ENCODE measurements at places on chromosomes 5 and 9. TPM values are rescaled to one million over a fixed set of nuclear protein-coding genes. Genes with fewer than 3 reads are reported as not detected.
A peak's percentile ranks its signal among the peaks of the same experiment; 100 is the strongest.

DNA sequence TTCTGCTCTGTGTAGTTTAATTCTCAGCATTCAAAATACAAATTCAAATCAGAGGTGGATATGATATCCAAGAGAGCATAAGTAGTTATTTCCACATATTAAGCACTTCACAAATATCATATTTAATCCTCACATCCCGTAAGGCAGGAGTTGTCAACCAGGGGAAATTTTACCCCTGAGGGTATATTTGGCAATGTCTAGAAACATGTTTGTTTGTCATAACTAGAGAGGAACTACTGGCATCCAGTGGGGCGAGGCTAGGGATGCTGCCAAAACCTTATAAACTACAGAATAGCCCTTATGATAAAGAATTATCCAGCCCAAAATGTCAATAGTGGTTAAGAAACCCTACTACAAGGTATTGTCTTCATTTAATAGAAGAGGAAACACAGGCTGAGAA, 619.4 kb downstream of the SLCO4C1 start:
- no peaks in the 10 kb centered on the region for H3K36me3 ChIP-seq
- no peaks in the 10 kb centered on the region for H3K27me3 ChIP-seq
- no peak for DNase-seq
- H3K4me3 ChIP-seq: no peak overlapping the region
- no peak overlapping the region for H3K27ac ChIP-seq

DNA sequence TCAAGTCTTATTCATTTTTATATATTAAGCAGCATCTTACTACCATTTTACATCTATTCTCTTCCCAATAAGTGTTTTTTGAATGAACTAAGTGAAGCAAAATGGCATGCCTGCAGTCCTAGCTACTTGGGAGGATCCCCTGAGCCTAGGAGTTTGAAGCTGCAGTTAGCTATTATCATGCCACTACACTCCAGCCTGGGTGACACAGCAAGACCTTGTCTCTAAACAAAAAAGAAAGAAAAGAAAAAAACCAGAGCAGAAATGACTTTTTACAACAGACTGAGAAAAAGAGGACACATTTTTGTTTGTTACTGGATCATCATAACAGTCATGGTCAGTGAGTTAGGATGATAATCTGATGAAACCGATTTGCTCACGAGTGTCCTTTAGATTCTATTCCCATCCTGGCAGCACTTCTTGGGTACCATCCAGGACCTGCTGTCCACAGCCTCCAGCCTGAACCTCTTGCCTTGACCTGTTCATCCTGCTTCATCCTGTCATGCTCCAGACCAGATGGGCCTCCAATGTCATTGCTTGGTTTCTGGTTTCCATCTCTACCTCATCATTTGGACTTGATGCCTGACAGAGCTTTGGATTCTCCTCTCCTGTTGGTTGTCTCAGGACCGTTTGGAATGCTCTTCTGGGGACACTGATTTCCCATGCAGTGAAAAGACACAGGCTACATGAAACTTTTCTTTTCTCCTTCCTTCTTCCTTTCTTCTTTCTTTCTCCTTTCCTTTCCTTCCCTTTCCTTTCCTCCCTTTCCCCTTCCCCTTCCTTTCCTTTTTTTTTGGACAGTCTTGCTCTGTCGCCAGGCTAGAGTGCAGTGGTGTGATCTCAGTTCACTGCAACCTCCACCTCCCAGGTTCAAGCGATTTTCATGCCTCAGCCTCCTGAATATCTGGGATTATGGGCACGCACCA, 50.1 kb upstream of the GLRX start:
- H3K36me3 ChIP-seq: no peaks in the 10 kb centered on the region
- no peaks in the 10 kb centered on the region for H3K4me1 ChIP-seq
- no peak overlapping the region for H3K27ac ChIP-seq
- H3K4me3 ChIP-seq: no peak overlapping the region

GRCh38 chr9:128903871-128904620, 16.7 kb upstream of the PHYHD1 start:
- no peak overlapping the region for H3K4me3 ChIP-seq
- H3K27me3 ChIP-seq: no peaks in the 10 kb centered on the region
- no peak for DNase-seq

DNA sequence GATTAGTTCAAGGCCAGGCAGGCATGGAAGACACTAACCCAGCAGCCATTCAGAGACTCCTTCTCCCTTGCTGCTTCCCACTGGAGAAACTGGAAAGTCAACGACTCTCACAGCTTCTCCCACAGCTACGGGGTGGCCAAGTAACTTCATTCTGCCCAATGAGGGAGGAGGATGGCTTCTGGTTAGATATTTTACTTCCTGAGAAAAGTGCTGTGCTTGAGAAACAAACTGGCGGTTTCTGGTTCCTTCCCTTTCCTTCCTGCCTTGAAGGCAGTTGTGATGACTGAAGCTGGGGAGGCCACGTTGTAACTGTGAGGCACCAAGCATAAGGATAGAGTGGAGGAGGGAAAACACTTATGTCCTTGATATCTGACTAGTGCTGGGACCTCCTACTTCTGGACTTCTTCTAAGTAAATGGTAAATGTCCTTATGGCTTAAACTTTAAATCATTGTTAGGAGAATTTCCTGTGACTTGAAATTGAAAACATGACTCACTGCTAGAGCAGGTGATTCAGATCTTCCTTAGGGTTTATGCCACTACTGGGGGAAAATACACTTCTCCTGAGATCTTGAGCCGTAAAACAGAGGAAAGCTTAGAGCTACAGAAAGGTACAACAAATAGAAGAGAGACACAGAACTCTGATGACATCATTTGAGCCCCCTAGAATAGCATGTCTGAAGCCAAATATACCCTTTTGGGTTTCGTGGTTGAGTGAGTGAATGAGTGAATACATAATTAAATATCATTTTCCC, 3.1 kb upstream of the GNPDA1 start:
- no peak for DNase-seq
- no peaks in the 10 kb centered on the region for H3K27me3 ChIP-seq
- no peak overlapping the region for H3K27ac ChIP-seq
- H3K4me1 ChIP-seq: no peaks in the 10 kb centered on the region
- no peaks in the 10 kb centered on the region for H3K36me3 ChIP-seq
- no peak overlapping the region for H3K4me3 ChIP-seq

DNA sequence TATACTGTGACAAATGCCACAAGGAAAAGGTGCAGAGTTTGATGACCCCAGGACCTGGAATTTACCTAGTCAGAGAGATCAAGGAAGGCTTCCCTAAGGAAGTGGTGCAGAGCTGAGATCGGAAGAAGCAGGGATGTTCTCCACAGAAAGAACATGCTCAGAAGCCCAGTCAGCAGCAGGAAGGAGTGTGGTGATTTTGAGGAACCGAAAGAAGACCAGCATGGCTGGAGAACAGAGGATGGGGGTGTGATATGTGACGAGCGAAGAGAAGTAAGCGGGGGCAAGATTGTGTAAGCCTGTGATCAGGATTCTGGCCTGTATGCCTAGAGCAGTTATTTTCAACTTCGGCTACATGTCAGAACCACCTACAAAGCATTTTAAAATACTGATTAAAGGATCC, 18.7 kb upstream of the PIK3R1 start:
- peaks cover 9% of the 10 kb centered on the region for H3K4me1 ChIP-seq
- no peaks in the 10 kb centered on the region for H3K36me3 ChIP-seq
- no peak for DNase-seq
- H3K27me3 ChIP-seq: no peaks in the 10 kb centered on the region

DNA sequence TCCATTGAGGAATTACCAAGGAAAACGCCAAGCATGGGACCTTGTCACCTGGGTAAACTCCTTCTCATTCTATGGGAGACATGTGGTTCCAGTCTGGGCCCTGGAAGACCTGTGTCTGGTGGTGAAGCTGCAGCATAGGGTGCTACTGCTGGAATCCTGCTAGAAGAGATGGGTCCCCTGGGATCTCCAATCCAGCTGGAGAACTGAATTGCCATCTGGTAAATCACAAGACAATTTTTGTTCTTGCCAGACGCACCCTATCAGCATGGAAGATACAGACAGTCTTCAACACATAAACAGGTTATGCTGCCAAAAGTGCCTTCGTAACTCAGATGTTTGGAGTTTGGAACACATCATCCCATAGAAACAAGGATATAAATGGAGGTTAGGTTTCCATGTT, 424.0 kb upstream of the BRINP1 start:
- peaks cover 7% of the 10 kb centered on the region for H3K4me1 ChIP-seq
- no peak overlapping the region for H3K27ac ChIP-seq
- peak; percentile 21 for DNase-seq
- no peaks in the 10 kb centered on the region for H3K27me3 ChIP-seq
- no peaks in the 10 kb centered on the region for H3K36me3 ChIP-seq

- no peaks in the 10 kb centered on the region for H3K36me3 ChIP-seq
- peak overlapping the region; percentile 44 for H3K4me3 ChIP-seq
- DNase-seq: peak; percentile 6
- no peaks in the 10 kb centered on the region for H3K27me3 ChIP-seq
Observed at GRCh38 chr5:132226516-132227234, 978 bp downstream of the P4HA2 start.

GRCh38 chr5:174242573-174242972, 197.1 kb downstream of the NSG2 start:
- DNase-seq: no peak
- no peak overlapping the region for H3K27ac ChIP-seq
- H3K36me3 ChIP-seq: no peaks in the 10 kb centered on the region
- H3K4me3 ChIP-seq: no peak overlapping the region

DNA sequence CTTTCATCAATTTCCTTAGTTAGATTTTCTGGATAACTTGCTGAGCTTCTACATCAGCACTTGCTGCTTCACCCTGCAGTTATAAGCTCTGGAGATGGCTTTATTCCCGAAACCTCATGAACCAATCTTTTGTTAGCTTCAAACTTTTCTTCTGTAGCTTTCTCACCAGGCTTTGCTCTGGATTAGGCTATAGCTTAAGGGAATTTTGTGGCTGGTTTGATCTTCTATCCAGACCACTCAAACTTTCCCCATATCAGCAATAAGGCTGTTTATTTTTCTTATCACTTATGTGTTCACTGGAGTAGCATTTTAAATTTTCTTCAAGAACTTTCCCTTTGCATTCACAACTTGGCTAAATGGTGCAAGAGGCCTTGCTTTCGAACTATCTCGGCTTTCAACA, 1173.5 kb upstream of the NUDT12 start:
- no peaks in the 10 kb centered on the region for H3K4me1 ChIP-seq
- H3K4me3 ChIP-seq: no peak overlapping the region
- no peak for DNase-seq

GRCh38 chr5:84255315-84255714, 129.4 kb downstream of the EDIL3 start:
- H3K36me3 ChIP-seq: no peaks in the 10 kb centered on the region
- DNase-seq: no peak
- H3K27ac ChIP-seq: no peak overlapping the region

GRCh38 chr9:127088724-127089615, 33.5 kb downstream of the ANGPTL2 start:
- DNase-seq: no peak
- no peaks in the 10 kb centered on the region for H3K27me3 ChIP-seq
- no peak overlapping the region for H3K4me3 ChIP-seq

- no peaks in the 10 kb centered on the region for H3K36me3 ChIP-seq
- H3K27ac ChIP-seq: no peak overlapping the region
- no peaks in the 10 kb centered on the region for H3K4me1 ChIP-seq
Observed at GRCh38 chr5:174320051-174320450, 274.5 kb downstream of the NSG2 start.

DNA sequence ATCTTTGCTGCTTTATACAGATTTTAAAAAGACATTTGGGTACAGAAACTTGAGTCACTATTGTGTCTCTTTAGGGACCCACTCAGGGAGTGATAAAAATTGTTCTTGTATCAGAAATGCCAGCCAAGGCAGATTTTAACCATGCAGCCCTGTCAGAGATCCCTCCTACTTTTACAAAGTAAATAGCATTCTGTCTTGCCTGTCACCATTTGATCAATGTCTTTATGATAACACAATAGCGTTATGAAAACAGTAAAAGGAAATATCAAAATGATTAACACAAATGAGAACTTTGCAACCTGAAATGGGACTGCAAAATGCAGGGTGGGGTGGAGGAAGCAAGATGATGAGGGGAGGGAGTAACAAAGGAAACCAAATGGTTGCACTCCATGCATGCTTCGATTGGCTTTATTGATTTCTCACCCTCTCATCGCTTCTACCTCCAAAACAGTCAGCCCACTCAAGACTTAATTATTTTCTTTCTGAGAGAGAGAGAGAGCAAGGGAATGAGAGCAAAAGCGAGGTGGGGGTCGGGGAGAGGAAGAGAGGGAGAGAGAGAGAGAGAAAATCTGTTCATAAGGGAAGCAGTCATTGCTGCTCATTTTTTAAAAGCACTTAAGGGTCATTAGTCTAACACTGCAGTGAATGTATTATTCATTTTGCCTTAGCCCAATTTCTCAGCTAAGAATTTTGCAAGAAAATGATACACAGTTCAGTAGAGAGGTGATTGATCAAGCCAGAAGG, 576.5 kb downstream of the CSNK1G3 start:
- no peaks in the 10 kb centered on the region for H3K4me1 ChIP-seq
- H3K27ac ChIP-seq: no peak overlapping the region
- DNase-seq: no peak

DNA sequence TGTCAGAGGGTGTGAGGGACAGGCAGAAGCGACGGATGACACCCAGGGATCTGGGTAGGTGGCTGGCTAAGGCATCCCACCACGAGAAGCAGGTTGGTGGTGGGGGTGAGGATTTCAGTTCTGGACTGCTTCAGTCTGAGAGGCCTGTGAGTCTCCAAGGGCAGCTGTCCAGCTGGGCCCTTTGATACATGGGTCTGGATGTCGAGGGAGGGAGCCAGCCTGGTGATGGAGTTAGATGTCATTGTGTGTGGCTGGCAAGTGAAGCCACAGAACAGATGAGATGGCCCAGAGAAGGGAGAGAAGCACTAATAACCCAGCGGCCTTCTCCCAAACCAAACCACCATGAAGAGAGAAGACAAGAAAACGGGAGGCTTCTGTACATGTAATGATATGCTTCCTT, 11.1 kb downstream of the MED27 start:
- H3K27ac ChIP-seq: no peak overlapping the region
- H3K4me1 ChIP-seq: peaks cover 3% of the 10 kb centered on the region
- no peak for DNase-seq
- no peaks in the 10 kb centered on the region for H3K27me3 ChIP-seq

FOXD4L3 gene
- 0.12 TPM for total RNA-seq

TMEM232 gene
- total RNA-seq: 4.0 TPM

TPPP gene
- total RNA-seq: 7.0 TPM

C5orf58 gene
- total RNA-seq: not detected

PIK3R1 gene
- 116 TPM for total RNA-seq

GGTA1 gene
- 2.2 TPM for total RNA-seq

FGF18 gene
- total RNA-seq: 7.9 TPM

HMCN2 gene
- 4.2 TPM for total RNA-seq

Data from ovary (tissue), 10 donors.